Fibroblast of villous mesenchyme (primary cell): ENCODE measurements at places on chromosomes 13 and 19. TPM values are rescaled to one million over a fixed set of nuclear protein-coding genes. Genes with fewer than 3 reads are reported as not detected.

CEACAM3 gene
- total RNA-seq = not detected in 2 replicates

JOSD2 gene
- total RNA-seq = 22.9 and 30.0 TPM in 2 replicates

FFAR1 gene
- total RNA-seq = not detected in 2 replicates

RXFP2 gene
- not detected in 2 replicates for total RNA-seq

SIGLEC5 gene
- total RNA-seq = not detected in 2 replicates
